ENCODE measurements at places on chromosomes 1 and 21. TPM values are rescaled to one million over a fixed set of nuclear protein-coding genes. Genes with fewer than 3 reads are reported as not detected.

- peak; percentile 91 for DNase-seq
These were observed 90.2 kb downstream of the DMRTA2 start for GRCh38 chr1:50332941-50333594.

DNA sequence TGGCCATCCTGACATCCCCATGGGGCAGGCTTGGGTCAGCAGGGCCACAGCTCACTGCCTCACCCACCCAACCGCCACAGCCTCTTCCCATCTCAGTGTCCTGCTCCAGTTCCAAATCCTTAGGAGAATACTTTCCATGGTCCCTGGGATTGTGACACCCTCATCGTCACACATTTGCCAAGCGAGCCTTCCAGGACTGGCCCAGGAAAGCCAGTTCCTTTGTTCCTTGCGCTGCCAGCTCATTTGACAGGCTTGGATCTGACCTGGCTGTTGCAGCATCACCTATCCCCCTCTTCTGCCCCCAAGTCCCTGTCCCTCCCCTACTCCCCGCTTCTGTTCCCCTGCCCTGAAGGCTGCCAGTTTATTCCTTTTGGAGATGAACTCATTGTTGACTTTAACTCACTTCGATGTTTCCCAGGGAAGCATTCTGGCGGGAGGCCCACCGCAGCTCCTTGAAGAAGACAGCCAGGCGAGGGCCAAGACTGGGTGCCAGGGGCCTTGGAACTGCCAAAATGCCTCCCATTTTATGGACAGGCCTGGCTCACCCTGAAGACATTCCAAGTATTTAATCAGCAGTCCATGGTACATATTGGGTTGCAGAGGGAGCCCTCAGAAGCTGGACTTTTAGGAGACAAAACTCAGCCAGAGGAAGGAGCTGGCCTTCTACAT is 10.2 kb upstream of the GNL2 start:
- no peak for DNase-seq

DNA sequence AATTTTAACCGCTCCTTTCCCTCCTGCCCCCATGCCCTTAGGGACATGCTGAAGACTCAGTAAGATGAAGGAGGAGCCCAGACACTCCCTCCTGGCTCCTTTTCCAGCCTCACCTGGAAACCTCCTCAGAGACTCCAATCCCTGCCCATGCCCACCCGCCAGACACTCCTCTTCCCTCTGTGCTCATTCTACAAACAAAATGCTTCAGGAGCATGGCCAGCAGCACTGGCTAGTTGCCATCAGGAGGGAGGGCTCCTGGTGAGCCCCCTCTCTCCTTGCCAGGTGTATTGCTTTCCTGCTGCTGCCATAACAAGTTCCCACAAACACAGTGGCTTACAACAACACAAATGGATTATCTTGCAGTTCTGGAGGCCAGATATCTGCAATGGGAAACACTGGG is 126.1 kb downstream of the PSMG1 start:
- no peak for DNase-seq

DNA sequence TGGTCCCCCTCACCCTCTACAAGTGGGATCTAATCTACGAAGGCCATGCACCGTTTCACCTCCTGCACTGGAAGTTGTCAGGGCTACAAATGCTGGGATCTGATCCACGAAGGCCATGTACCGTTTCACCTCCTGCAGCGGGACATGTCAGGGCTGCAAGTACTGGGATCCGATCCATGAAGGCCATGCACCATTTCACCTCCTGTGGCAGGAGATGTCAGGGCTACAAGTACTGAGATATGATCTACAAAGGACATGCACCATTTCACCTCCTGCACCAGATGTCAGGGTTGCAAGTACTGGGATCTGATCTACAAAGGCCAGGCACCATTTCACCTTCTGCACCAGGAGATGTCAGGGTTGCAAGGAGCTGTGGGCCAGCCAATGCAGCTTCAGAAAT is 7.0 kb downstream of the ALDH4A1 start:
- no peak for DNase-seq

DYNLT5 gene
- total RNA-seq, result 0.73 TPM

GRCh38 chr1:10824821-10825540 is 28.5 kb upstream of the CASZ1 start:
- no peak for DNase-seq

- no peak for DNase-seq
These were observed 37.2 kb downstream of the DSCAM start for GRCh38 chr21:40809673-40810197.

DNA sequence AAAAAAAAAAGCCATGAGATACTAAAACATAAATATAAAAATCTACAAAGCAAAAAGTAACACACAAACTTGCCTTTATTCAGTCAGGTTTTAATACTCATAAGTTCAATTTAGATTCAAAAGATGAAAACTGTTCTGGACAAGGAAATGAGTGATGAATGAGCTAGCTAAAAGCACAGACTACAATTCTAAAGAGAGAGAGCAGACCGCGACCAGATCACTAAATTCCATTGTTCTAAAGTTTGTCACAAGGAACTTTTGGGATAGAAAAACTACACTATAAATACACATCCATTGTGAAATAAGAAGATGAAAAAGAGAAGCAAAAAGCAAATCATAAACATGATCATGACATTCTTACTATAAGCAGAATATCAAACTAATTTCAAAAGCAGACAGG is 1.7 kb downstream of the ODF2L start:
- DNase-seq, result no peak

DNA sequence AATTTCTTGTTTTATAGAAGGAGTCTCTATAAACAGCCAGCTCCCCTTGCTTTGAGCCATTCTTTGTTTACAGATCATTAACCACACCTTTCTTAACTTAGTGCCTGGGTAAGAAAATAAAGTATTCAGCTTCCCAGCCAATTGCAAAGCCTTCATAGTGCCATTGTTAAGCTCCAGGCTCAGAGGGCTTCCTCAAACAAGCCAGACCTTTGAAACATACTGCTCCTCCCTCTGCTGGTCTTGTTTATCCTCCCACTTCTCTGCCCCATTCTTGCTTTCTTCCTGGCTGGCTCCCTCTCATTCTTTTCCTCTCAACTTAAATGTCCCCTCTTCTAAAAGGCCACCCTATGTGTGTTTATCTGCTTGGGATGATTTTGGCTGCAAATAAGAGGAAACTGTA is 319.4 kb upstream of the ST6GALNAC5 start:
- DNase-seq, result no peak

DNA sequence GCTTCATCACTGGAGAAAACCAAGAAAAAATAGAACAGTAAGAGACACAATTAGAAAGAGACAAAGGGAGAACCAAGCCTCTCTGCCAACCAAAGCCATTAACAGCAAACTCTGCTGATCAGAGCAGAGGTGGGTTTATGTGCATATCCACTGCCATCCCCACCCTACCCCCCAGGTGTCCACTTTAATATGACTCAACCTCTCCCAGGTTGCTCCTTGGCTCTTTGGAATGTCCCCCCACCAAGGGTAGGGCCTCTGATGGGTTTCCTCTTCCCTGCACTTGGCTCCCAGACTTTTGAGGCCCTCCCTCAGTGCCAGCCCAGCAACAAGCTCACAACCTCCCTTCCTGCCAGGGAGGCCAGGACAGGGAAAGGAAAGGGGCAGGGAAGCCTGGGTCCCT is 104.8 kb downstream of the DMRTA2 start:
- no peak for DNase-seq

DNA sequence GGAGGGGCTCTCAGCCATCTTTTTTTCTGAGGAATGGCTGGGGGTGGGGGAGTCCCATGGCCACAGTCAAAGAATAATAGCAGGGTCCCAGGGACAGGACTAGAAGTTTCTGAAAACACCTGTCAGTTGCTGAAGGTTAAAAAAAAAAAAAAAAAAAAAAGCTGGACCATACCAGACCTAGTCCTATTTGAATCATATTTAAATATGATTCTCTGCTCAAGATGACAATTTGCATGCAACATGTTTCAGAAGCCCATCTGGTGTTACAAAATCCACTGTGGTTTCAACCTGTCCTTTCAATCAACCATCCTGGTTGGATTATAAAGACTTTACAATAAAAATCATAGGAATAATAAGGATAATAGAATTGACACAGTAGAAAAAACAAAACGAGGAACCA is 153.7 kb downstream of the TENT5C start:
- no peak for DNase-seq

KLF17 gene
- total RNA-seq, result 0.26 TPM

DNA sequence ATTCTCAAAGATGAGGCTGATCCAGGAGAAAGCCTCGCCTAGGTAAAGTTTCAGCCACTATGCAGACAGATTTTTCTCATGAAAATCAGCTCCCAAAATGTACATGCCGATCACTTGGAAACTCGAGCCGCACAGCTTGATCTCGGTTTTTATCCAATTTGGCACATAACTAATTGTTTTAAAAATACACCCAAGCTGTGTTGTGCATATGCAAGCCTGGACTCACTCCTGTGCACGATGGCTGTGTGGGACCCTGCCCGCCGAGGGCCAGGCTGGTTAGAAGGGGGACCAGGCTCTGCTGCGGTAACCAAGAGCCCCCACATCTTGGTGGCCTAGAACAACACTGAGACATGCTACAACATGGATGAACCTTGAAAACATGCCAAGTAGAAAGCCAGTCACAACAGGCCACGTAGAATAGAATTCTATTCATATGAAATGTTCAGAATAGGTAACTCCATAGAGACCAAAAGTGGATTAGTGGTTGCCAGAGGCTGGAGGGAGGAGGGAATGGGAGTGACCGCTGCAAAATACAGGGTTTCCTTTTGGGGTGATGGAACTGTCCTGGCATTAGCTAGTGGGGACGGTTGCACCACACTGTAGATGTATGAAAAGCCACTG is 16.1 kb upstream of the LDLRAP1 start:
- DNase-seq, result no peak

SERTAD4 gene
- 5.0 TPM for total RNA-seq

GRCh38 chr1:46013581-46013980 is 118.8 kb downstream of the PIK3R3 start:
- no peak for DNase-seq

DNA sequence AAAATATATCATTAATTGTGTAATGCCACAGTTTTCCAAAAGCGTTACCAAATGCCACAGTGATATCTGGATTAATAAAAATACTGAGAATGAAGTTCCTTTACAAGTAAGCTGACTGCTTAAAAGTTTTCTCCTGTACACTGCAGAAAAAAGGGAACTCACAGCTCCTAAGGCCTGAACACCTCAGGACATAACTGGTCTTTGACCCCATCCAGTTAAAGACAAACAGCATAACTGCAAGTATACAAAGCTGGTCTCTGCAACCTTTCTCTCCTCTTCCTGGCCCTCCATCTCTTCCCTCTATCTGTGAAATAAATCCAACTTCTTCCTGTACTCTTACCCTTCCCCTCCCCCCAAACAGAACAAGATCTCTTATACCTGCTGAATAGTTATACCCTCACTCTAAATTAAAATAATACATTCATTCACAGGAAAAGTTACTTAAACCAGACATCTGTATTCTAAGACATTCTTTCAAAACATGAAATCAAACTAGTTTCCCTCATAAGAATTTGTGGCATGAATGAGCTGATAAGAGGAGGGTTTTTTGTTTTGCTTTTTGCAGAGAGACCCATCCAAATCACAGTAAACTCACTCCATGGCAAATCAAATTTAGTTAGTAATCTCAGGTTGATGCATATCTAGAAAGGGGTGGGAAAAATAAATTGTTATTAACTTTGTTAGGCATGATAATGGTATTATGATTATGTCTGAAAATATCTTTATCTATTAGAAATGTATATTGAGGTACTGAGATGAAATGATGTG is 2.9 kb downstream of the DIPK1A start:
- DNase-seq, result no peak

- DNase-seq, result no peak
These were observed 26.9 kb downstream of the ITPKB start for GRCh38 chr1:226711976-226712741.

DNA sequence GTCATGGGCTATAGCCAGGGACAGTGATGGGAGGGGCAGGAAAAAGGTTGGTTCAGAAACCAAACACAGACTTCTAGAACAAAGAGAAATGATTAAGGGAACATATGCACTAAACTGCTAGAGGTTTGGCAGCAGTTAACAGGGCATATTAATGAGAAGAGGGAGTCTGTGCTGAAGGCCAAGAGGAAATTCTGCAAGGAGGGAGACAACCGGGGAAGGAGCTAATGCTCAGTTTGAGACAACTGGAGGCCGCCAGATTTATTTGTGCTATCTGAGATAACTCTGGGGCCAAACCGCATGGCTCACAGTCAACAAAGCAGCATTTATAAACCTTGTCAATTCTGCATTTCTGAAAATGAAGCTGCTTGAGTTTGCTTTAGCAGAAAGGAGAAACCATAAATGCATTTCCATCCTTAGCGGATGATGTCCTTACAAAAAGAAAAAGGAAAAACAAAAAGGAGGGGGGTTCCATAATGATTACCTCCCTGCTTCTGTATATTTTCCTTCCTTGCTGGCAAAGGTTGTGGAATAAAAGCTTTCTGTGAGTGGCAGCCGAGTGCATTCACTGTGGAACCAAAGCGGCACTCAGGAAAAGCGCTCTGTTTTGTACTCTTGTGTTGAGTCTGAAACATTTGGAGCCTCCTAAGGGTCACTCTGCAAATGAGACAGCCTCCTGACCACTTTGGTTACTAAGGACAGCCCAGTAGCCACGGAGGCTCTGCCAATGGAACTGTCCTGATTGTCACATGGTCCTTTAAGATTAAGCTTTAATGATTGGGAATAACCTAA is 70.3 kb downstream of the SIM2 start:
- DNase-seq, result no peak

- no peak for DNase-seq
These were observed 3.4 kb downstream of the CTSK start for GRCh38 chr1:150804671-150805070.

GRCh38 chr1:80171631-80172030 is 1165.1 kb upstream of the ADGRL4 start:
- no peak for DNase-seq

Data from left lung (tissue), 14 donors.